ENCODE measurements at places on chromosomes 12 and 14. TPM values are rescaled to one million over a fixed set of nuclear protein-coding genes. Genes with fewer than 3 reads are reported as not detected.

DNA sequence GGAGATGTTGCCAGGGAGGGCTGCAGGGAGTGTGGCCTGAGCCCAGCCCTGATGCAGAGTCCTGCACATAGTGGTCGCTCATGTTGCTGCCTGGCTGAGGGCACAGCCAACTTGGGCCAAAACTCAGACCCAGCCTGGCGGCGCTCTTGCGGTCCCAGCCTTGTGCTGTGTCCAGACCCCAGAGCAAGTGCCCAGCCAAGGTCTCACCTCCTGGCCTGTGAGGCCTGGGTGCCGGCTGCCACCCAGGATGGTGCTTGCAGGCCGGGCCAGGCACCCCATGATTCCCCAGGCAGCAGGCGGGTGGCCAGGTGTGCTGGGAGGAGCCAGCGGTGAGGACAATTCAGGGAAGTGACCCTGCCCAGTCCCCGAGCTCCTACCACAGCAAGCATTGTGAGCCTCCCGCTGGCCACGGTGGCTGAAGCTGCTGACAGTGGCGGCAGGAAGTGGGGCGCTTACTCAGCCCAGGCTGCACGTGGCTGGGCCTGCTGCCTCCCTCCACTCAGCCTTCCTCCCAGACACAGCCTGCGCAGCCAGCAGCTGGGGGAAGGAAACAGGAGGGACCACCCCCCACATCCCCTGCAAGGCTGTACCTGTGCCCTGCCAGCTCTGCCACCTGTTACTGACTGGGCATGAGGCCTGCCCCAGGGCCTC, 17.7 kb upstream of the PGF start:
- DNase-seq: no peak

Gene GSC
- total RNA-seq: 2.1 TPM

Gene OR4K2
- total RNA-seq: 0.63 TPM

DNA sequence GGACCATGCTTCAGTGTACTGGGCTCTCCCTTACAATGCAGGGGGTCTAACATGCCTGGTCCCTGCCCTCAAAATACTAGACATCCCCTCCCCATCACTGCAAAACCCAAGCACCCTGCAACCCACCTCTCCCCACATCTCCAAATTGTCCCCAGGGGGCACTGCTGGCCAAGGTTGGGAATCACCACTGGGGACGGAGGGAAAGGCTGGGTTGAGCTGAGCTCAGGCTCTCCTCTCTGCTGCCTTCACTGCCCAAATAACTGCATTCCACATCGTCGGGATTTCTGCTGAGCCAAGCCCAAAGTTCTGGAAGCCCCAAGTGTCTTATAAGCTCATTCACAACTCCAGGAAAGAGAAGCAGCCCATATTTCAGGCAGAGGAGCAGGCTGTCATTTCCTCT, 69.6 kb downstream of the NT5DC3 start:
- DNase-seq: no peak

GRCh38 chr12:51333536-51333935, 9.6 kb upstream of the BIN2 start:
- no peak for DNase-seq

Gene CCDC60
- not detected for total RNA-seq

Gene LRRIQ1
- total RNA-seq: 1.6 TPM

- no peak for DNase-seq
These were observed 198.6 kb upstream of the CAND1 start for GRCh38 chr12:67070604-67071003.
